RPMI8226 (cell line): ENCODE measurements at places on chromosomes 6 and 20.

DNA sequence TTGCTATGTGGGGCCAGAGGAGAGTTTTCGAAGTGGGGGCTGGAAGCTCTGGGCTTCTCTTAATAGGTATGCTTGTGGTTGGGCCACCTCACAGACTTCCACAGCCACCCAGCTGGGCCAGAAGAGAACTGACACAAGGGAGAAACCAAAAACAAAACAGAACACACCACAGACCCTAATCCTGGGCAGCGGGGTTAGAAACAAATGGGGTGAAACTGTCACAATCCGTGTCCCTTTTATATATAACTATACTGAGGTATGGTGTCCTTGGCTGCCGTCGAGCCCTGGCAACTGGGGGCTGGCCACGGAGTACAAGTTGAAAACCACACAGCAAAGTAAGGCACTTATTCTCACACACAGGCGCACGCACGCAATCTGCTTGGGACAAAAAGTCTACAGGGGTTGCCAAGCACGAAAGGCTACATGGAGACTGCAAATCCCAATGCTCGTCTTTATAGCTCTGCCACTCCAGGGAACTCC, 78.3 kb downstream of the TRAM2 start:
- DNase-seq: peak; percentile 65

DNA sequence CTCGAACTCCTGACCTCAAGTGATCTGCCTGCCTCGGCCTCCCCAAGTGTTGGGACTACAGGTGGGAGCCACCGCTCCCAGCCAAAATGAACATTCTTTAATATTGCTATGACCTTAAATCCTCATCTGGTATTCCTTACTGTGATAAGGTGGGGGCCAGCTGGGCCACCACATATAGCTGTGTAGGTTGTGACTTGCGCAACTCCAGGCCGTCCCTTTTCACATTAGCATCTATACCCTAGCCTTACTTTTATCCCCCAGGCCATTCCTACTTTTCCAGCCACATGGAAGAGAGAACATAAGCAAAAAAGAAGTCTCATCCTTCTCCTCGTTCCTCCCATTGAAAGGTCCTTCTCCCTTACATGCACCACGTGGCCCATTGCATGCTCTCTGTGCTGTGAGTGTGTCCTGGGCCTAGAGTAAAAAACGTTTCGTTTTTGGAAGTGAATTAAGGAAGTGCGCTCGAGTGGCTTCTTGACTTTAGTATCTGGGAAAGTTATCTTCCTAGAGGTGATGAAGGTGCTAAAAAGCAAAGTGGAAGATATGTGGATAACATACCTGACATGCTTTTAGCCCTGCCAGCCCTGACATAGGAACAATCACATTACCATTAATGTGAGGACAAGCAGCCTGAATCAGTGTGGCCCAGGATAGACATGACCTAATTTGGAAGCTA, 56.8 kb upstream of the KIF13A start:
- DNase-seq: no peak

- no peak for DNase-seq
These were observed 8.7 kb downstream of the EZR start for GRCh38 chr6:158810155-158811095.

- DNase-seq: no peak
These were observed 35.8 kb downstream of the SLC2A4RG start for GRCh38 chr20:63775096-63775978.

- DNase-seq: no peak
These were observed 243.0 kb downstream of the BMP2 start for GRCh38 chr20:7010527-7010926.

GRCh38 chr6:15296735-15297134, 50.9 kb downstream of the JARID2 start:
- no peak for DNase-seq

GRCh38 chr20:38199501-38200390, 34.7 kb upstream of the TGM2 start:
- DNase-seq: no peak

GRCh38 chr6:142802124-142802523, 142.9 kb downstream of the HIVEP2 start:
- DNase-seq: peak; percentile 52

DNA sequence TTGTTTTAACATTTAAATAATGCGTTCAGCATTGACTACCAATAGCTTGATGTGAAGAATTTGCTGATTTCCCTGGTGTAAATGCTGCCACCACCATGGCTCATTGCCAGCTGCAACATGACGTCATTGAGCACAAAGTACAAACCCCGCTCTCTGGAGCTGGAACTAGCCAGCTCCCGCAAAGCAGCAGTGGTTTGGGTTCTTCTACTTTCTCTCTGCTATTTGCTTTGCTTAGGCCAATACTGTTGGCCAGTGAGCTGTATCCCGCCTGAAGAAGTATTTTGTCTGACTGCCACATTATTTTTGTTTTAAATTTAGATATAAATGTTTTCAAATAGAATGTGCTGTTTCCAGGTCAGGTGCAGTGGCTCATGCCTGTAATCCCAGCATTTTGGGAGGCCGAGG, 47.4 kb upstream of the KIF13A start:
- peak; percentile 77 for DNase-seq

GRCh38 chr20:2883726-2884637, 10.7 kb downstream of the PTPRA start:
- DNase-seq: no peak

- DNase-seq: no peak
These were observed 84.7 kb upstream of the ADGRF1 start for GRCh38 chr6:47126647-47127391.

GRCh38 chr20:2109425-2110210, 8.0 kb downstream of the STK35 start:
- DNase-seq: no peak

- no peak for DNase-seq
These were observed 37.4 kb upstream of the TNFAIP3 start for GRCh38 chr6:137829641-137830083.

GRCh38 chr6:4316867-4317400, 181.6 kb upstream of the ECI2 start:
- DNase-seq: no peak

- peak; percentile 56 for DNase-seq
These were observed 245.1 kb downstream of the MYLK4 start for GRCh38 chr6:2505624-2506023.

DNA sequence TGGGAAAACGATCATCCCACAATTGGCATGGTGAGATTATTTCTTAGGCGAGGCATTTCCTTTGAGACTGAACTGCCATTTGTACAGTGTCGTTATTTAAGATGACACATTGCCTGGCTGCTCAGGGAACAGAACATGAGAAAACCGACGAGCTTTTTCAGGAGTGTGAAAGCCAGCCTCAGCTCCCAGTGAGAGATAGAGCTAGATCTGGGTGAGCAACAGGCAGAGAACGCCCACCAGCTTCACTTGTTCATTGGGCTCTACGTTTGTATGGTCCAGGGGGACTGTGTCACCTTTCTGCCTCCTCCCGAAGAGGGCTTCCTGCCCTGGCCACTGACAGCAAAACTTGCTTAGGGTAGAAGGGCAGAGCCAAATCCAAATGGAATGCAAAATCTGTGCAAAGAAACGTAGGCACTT, 378.1 kb downstream of the RNGTT start:
- no peak for DNase-seq

- no peak for DNase-seq
These were observed 208.3 kb downstream of the ZFAND3 start for GRCh38 chr6:38027685-38028373.

GRCh38 chr6:120869397-120869796, 464.9 kb downstream of the TBC1D32 start:
- DNase-seq: no peak

DNA sequence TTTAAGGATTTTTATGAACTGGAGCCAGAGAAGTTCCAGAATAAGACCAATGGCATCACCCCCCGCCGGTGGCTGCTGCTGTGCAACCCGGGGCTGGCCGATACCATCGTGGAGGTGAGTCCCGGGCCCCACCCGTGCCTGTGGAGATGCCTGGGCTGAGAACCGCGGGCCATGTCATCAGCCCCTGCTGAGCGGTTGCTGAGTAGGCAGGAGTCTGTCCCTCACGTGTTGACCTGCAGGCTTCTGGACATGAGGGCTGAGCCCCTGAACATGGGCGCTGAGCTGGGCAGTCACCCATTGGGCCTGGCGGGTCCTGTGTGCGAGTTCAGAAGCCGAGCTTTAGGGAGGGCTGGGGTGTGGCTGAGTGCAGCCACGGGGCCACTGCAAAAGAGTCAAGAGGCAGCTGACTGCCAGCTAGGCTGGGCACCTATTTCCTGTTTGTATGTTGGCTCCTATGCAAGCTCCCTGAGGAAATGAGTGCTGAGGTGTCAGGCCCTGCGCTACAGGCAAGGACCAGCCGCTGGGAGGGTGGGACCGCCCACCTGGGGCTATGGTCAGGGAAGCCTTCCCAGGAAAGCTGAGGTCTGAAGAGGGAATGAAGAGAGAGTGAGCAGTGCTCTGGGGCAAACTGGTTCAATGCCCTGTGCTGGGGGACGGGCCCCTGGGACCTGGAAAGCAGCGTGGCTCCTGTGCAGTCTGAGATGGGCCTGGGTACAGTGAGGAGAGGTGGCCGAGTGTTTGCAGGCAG, 34.3 kb downstream of the PYGB start:
- DNase-seq: peak; percentile 74

DNA sequence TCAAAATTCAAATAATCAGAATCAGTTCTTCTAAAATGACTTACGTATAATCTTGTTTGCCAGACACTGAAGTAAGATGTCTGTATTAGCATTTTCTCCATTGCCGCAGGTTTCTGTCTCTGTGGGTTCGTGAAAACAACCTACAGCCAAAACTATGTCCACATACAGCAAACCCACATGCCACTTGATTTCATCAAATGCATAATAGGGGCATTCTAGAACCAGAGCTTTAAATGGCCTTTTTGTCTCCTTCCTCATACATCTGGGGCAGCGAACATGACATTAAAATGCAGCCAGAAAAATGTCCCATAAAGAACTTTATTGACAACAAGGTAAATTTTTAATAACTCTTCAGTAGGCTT, 90.2 kb upstream of the QKI start:
- DNase-seq: no peak

DNA sequence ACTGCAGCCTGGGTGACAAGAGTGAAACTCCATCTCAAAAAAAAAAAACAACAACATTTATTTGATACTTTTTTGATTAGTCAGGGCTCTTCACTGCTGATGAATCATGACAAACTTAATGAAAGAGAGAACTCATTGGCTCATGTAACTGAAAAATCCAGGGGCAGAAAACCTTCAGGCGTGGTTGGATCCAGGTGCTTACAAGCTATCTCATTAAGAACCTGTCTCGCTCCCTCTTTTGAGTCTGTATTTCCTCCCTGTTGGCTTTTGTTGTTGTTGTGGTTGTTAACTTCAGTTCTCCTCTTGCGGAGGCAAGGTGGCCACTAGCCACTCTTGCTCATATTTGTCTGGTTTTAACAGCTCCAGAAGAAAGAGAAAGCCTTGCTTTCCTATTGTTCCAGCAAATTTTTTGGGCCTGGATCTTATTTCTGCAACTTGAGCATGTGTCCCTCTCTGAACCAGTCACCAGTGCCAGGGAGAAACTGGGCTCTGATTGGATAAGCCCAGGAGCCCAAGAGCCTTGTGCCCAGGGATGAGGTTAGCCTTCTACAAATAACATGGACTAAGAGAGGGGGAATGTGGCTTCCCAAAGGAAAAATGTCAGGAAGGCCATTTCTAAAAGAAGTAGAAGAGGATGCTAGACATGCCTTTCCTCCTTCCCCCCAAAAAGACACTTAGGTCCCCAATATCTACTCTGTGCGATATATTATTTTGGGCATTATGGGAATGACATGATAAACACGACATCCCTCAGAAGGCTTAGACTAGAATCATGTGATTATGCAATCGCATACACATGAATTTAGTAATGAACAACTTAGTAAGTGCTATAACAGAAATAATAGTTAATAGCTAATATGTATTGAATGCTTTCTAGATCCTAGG, 64.5 kb downstream of the PHACTR2 start:
- DNase-seq: no peak

DNA sequence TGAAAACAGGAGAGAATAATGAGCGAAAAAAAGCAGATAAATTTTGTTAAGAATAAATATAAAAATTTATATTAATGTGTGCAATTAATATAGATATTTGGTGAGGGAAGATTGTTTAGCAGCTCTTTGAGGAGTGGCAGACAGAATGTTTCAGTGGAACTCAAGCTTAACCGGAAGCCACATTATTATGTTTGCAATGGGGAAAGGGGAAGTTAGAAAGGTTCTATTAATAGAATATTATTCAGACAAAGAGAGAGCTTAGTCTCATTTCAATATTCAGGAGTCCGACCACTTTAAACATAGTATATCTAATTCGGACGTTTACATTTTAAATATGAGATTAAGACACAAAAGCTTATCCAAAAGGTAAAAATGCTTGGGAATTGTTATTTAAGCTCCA, 81.6 kb upstream of the KHDRBS2 start:
- peak; percentile 20 for DNase-seq

- peak; percentile 44 for DNase-seq
These were observed 1.3 kb upstream of the FNDC11 start for GRCh38 chr20:63552481-63553249.
